ENCODE measurements at places on chromosomes 11 and 22. TPM values are rescaled to one million over a fixed set of nuclear protein-coding genes. Genes with fewer than 3 reads are reported as not detected.

GRCh38 chr22:30357650-30358215 is 926 bp downstream of the CCDC157 start:
- DNase-seq, result no peak

- no peak for DNase-seq
Observed at GRCh38 chr11:11016068-11016467, 158.2 kb upstream of the ZBED5 start.

DNA sequence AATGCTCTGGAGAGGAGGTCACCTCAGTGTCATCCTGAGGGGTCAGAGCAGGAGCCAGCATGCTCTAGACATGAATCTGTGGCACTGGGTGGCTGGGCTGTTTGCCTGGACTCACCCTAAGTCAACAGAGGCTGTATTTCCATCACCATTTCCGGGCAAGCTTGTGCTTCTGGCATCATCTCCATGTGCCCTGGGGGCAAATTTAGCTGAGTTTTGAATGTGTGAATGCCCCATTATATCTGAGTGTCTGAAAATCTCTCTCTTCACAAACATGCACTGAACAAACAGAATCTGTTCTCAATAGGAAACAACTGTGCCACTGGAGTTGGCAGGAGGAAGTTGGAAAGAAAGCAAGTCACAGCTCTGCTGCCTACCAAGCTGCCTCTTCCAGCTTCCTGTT is 356.2 kb downstream of the GRM5 start:
- no peak for DNase-seq

DNA sequence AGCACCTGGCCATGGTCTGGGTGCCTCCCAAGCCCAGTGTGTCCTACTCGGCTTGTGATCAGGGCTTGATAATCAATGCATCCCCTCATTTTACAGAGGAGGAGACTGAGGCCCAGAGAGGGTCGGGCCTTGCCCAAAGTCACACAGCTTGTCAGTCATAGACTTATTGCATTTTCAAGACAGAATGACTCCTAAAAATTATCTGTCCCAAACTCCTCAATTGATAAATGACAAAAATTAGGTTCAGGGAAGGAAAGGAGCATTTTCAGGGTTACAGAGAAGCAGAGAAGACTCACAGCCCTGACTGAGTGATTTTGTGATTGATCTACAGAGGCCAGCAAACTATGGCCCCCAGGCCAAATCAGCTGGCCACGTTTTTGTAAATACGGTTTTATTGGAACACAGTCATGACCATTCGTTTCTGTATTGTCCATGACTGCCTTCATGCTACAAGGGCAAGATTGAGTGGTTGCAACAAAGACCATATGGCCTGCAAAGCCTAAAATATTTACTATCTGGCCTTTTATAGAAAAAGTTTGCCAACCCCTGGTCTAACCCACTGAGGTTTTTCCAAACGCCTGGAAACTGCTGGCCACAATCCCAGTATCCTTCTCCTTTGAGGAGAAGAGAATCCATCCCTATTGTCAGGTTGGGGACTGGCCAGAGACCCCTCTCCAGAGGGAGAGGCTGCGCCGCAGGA is 35.1 kb upstream of the NAV2 start:
- no peak for DNase-seq

GRCh38 chr22:36552289-36552688 is 23.3 kb upstream of the EIF3D start:
- DNase-seq, result no peak

- DNase-seq, result no peak
Observed at GRCh38 chr11:65210748-65211147, 29.0 kb downstream of the CAPN1 start.

DNA sequence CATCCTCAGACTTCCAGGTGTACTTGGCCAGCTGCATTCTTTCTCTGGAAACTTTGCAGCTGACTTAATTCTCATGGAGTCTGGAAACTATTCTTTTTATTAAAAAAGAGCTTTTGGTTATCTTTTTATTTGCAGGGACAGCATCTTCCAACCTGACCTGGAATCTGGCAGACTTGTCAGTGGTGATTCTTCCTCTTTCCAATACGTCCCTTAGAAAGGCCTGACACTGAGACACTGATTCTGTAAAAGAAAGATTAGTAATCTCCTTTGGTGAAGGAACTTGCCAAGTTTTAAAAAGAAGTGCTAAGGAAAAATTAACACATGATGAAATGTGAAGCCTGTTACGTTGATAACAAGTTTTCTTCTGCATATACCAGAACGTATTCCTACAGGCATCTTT is 440.9 kb upstream of the RAG2 start:
- no peak for DNase-seq

DNA sequence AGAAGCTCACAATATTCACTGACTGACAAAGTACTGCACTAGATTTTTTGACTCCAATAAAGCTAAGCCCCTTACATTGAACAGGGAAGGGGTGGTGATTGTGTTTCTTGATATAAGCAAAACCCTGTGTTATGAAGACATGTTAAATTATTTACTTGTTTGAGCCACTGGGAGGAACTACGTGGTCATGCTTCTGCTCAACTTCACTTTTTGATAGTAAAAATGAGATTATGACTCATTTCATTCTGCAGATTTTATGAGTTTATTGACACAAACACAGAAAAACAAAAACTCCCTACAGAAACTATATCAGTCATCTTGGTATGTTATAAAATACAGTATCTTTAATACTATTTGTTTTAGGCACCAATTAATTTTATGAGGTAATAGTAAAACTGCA is 124.7 kb downstream of the CADM1 start:
- no peak for DNase-seq

DNA sequence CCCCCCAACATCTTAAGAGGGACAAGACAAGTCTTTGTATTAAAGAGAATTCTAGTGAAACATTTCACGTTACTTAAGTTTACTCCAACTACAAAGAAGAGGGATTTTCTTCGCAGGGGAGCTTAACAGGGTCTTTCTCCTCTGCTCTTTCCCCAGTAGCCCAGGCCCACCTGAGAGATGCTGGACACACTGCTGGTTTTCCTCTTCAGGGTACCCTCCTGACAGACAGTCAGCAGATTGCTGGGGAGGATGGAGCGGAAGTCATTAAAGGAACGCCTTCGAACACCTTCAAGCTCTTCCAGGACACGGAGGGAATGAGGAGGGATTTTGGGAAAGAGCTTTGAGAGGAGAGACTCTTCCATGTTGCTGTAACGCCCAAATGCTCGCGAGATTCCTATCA is 39.1 kb downstream of the PI4KA start:
- DNase-seq, result no peak

DNA sequence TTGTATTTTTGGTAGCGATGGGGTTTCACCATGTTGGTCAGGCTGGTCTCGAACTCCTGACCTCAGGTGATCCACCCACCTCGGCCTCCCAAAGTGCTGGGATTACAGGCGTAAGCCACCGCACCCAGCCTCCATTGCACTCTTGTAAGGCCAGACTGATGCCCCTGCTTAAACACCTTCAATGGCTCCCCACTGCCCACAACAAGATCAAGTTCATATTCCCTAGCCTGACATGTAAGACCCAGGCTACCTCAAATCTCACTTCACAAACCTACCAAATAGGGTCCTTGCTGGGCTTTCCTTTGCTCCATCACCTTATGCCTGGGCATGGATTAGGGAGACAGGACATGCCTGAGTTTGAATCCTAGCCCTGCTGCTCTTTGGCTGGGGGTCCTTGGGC is 13.1 kb downstream of the UQCR10 start:
- DNase-seq, result no peak

DNA sequence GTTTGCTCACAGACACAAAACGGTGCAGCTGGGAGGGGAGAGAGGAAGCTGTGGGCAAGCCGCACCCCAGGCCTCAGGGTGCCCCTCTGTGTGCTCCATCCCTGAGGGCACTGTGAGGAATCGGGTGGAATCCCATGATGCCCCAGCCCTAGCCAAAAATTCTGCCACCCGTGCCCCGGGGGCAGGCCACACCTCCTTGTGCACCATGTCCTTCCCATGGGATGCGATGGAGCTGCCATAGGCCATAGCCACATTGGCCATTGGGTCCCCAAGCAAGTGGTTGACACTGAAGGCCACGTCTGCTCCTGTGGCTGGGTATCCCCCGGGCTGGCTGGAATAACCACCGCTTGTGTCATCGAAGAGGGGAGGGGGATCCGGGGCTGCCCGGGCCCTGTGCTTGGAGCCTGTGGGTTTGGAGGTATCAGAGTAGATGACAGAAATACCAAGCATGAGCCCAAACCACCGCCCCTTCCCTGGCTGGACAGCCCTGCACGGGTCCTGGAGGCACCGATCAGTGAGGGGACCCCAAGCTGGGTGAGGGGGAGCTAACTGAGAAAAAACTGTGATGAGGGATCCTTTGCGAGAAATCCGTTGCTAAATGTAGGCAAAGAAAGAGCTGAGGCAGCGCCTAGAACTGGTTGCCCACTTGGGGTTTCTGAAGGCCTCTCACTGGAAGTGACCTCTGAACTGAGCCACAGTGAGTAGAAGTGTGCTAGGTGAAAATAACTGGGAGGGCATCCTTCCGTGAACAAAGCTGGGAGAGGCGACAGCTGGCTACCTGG is 863 bp downstream of the YIF1A start:
- no peak for DNase-seq

Gene OR51G1
- total RNA-seq, result not detected

Gene NUDT22
- 84.2 TPM for total RNA-seq

Gene MS4A12
- total RNA-seq, result not detected

Gene OR6T1
- not detected for total RNA-seq

Gene IFITM10
- 0.23 TPM for total RNA-seq

Gene ARHGAP20
- 0.64 TPM for total RNA-seq

Gene NPAT
- total RNA-seq, result 8.1 TPM

Gene VPREB1
- not detected for total RNA-seq

Gene JAM3
- 23.4 TPM for total RNA-seq

Gene APOBEC3H
- 0.63 TPM for total RNA-seq

Gene HORMAD2
- not detected for total RNA-seq

Gene TMEM191B
- total RNA-seq, result 0.75 TPM

Gene CLCF1
- total RNA-seq, result 1.7 TPM

Gene MIOX
- not detected for total RNA-seq

Gene LARGE2
- total RNA-seq, result 0.88 TPM

Gene TSSK2
- total RNA-seq, result not detected
